ENCODE measurements at places on chromosomes 11 and 22.

- no peak for DNase-seq
These were observed 10.9 kb downstream of the PRCP start for GRCh38 chr11:82889133-82890001.

- no peak for DNase-seq
These were observed 4.7 kb upstream of the ST3GAL4 start for GRCh38 chr11:126350836-126351235.

- no peak for DNase-seq
These were observed 351.1 kb downstream of the CADM1 start for GRCh38 chr11:115153135-115153534.

DNA sequence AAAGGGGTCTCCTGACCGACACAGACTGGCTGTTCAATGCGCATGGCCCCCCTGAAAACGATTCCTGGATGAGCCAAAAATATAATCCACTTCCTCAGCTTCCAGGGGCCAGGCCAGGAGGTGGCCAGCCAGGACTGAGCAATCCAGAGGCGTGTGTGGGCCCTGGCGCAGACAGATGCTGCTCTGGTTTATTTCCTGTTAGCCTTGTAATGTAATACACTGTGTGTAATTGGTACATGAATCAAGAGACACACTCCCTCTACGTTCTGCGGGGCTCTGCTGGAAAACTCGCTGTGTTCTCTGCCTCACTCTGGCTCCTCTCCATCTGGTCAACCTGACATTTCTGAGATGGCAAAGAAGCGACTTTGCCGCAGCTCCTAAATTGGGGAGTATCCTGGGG is 26.3 kb upstream of the ISX start:
- no peak for DNase-seq

DNA sequence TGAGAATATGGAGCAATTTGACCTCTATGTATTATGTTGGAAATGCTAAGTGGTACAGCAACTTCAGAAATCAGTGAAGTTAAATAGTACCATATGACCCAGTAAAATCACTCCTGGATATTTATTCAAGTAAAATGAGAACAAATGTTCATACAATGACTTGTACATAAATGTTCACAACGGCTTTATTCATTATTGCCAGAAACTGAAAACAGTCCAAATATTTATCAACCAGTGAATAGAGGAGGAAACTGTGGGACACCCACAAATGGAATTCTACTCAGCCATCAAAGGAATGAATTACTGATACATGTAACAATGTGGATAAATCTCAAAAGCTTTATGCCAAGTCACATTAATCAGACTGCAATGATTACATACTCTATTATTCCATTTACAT is 416.3 kb downstream of the AASDHPPT start:
- no peak for DNase-seq

DNA sequence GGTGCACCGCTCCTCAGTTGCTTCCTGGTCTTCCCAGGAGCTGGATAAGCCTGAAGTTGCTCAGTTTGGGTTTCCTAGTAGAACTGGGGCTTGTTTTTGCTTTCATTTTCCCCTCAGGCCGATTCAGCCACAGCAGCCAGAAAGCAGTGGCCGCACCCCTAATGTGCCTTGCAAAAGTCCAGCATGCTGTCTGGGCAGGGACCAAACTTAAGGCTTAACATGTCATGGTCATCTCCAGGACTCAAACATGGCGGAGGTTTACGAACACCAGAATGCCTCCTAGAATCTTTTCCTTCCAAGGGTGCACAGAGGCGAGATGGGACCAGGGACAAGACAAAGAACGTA is 2.5 kb downstream of the GNG3 start:
- DNase-seq, result peak; percentile 20
